ENCODE measurements at places on chromosomes 6 and 20.

DNA sequence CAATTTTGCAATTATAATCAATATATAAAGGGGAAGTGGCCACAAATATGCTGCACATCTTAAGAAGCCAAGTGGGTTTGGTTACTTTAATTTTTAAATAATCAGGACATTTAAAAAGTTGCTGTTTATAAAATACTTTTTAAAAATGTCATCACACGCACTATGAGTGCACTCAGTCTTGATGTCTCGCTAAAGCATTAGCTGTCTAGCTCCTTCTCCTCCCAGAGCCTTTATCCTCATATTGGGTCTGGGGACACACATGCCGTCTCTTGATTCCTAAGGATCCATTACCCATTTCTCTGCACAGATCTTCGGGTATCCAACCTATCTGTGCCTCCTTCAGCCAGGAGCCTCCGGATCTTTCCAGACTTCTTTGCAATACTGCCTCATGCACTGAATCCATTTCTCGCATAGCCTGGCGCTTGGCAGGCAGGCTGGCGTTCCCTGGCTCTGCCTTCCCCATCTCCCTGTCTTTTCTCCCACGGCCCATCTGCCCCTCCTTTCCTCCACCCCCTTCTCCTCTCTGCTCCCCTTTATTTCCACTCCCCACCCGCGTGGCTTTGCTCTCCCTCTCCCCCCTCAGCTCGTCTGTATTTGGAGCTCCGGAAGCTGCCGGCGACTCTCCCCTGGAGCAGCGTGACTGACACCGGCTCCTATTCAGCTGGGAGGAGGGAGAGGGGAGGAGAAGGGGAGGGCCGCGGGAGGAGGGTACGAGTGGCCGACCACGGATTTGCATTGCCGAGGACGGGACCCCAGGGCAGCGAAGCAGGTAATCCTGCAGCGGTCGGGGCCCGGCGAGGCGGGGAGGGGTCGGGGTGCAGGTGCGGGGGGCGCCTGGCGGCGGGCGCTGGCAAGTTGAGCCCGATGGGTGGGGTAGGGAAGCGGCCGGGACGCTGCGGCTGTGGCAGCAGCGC is at the start of gene CAP2:
Gene CAP2 (plus strand): TSS at position 618 of the 914 bp plus-strand sequence. CDS start 27,961 bp downstream, outside the sequence.
- DNase-seq, result peak; percentile 77

DNA sequence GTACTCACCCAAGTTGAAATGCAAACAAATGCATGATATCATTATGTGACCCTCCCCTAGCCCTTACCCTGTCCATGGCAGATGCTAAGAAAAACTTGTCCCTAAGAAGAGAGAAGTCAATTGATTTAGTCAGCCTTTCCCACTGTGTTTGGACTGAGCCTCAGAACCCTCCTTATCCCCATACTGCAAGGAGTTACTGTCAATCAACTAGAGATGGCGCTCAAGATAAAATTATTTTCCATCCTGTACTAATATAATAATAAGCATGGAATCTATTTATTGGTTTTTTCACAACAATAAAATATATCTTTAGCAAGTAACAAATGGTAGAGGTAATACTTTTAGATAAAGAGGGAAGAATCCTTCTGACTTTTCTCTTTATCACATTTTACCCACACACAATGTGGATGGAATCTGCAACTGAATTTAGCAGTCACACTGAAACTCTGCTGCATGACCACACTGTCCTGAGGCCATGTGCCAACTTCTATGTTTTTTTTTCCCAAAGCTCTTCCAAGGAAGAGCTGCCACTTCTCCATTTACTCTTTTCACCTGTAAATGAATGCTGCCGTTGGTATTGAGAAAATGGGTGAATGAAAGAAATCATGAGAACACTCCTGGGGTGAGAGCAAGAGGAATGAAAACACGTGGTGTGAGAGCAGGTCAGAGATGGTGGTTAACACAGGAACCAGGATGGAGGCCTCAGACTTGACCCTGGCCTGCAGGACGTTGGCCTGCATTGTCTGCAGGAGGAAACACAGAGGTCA is 10.5 kb downstream of the NT5E start:
- no peak for DNase-seq

DNA sequence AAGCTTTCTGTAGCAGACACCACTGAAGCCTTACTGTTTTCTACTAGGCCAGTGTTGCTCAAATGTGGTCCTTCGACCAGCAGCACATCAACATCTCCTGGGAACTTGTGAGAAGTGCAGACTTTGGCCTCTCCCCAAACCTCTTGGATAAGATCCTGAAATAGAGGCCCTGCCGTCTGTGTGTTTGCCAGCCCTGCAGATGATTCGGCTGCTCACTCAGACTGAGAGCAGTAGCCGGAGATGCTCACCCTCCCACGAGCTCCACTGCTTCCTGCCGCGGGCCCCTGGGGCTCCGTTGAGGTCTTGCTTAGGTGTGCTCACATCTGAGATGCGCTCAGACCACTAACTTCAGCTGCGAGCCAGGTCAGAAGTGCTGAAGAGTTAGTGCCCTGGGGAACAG is 129.5 kb upstream of the SSTR4 start:
- DNase-seq, result no peak

DNA sequence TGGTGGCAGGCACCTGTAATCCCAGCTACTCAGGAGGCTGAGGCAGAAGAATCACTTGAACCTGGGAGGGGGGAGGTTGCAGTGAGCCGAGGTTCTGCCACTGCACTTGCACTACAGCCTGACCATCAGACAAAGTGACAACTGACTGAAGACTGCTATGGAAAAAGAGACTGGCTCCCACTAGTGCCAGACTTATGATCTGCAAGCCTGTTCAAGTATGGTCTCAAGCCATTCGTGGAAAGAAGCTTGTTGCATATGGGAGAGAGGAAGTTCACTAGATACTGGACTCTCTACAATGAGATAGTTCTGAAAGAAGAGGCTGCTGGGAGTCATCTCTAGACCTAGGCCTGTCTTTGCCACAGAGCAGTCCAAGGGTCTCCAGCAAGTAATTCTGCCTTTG is 26.7 kb downstream of the MDN1 start:
- peak; percentile 17 for DNase-seq

GRCh38 chr6:21496706-21497105 is 96.8 kb upstream of the SOX4 start:
- no peak for DNase-seq

DNA sequence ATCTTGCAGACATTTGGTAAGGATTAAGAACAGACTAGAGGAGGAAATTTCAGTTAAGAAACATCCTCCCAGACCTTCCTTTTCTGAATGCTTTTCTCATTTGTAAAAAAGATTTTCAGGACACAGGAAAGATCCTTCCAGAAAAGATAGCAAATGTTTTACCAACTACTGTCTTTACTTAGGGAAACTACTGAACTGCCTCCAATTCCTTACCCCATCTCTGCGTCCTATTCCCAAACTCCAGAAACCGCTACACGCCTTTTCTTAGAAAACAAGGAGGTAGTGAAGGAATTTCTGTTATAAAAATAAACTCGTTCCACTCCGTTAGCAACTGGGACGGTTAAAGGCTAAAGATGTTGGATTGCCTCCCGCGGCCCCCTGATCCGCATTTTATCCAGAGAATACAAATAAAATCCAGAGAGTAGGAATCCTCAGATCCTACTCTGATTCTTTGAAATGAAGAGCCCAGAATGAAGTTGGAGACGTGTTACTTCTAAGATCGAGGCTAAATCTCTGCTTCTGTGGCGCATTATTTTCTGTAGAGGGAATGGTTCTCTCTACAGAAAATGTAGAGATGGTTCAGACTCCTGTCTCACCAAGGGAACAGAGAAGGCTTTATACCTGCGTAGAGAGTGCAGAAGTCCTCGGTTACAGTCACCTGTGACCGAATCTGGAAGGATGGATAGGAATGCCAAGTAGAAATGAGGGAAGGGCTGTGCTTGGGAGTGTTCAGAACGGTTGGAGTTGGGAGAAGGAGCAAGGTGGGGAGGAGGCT is 133.0 kb downstream of the GPX5 start:
- peak; percentile 26 for DNase-seq

DNA sequence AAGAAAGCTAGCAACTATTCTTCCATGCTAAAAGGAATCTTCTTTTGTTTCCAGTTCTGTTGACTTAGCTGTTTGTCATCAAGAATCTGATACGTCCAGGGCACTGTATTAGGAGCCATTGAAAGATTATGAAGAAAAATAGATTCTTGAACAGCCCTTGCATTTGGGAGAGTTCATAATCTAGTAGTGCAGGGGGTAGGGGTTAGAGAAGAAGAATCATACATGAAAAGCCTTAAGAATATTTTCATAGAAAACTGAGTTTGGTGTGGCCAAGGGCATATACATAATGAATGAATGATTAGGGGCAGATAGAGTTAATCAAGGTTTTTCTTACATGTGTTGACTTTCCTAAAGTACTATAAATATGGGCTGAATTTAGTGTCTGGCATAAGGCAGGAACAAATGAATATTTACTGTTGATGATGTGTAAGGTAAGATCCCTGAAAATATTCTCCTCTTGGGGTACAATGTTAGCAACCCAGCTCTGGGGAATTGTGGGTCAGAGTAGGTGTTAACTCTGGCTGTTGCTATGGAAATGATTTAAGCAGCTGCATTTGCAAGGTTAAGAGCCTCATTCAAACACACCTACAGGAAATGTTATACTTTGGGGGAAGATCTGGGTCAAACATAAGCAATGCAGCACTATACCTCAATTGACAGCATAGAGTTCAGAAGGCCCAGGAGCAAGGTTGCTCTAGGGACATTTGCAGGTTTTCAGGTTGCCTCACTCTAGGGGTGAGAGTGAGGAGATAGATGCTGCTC is 667.3 kb upstream of the CITED2 start:
- DNase-seq, result no peak

- DNase-seq, result no peak
Measured at GRCh38 chr6:25981568-25982263, 19.1 kb downstream of the TRIM38 start.

DNA sequence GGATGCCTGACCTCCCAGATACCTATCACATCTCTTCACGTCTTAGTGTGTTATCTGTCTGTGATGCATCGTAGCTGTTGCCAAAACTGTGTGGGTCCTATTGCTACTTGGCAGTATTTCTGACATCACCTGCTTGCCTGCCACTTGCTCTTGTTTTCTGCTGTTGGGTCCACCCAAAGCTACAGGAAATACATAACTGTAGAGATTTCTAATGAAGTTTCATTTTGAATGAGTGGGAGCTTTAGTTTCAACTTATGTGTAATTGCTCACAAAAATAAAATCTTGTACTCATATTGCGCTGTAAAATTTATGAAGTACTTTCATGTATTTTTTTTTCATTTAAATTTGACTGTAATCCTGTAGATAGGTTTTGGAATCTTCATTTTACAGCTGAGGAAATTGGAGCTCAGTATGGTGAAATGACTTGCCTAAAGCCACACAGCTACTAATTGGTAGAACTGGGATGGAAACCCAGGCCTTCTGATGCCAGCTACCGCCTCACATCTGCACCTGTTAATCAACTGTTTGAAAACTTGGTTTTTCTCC is 113.6 kb upstream of the MAN1A1 start:
- DNase-seq, result no peak

DNA sequence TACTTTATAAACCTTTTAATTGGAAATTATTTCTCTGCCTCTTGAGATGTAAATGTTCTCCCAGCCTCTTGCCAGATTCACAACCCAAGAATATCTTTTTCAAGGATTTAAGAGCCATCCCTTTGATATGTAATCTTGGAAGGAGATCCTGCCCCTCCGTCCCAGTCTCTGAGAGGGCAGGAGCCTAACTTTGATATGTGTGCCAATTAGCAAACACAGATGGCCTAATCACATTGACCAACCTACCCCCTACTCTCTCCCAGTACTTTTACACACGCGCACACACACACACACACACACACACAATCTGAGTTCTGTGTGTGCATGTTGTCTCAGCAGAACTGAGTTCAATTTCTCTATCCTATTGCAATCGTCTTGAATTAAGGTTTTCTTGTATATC is 623.8 kb downstream of the PHF3 start:
- no peak for DNase-seq

- no peak for DNase-seq
Measured at GRCh38 chr20:51955756-51956155, 153.4 kb upstream of the SALL4 start.

DNA sequence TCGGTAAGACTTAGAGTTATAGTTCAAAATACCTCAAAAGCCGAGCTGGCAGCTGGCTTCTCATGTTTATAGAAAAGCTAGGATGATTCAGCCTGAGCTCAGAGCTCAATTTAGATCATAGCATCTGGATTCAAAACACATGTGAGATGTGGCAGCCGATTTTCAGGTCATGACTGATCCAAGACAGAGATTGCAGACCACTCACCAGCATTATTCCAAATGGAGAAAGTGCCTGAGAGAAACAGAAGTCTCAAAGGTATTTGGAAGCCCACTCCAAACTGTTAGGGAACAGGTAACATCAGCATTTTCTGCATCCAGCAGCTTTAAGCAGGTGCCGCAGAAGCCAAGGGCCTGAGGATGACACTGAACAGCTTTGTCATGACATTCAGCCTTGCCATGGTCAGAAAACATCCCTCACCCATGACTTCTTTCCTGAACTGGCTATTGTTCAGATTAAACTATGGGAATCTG is 102.2 kb downstream of the BACH2 start:
- no peak for DNase-seq

DNA sequence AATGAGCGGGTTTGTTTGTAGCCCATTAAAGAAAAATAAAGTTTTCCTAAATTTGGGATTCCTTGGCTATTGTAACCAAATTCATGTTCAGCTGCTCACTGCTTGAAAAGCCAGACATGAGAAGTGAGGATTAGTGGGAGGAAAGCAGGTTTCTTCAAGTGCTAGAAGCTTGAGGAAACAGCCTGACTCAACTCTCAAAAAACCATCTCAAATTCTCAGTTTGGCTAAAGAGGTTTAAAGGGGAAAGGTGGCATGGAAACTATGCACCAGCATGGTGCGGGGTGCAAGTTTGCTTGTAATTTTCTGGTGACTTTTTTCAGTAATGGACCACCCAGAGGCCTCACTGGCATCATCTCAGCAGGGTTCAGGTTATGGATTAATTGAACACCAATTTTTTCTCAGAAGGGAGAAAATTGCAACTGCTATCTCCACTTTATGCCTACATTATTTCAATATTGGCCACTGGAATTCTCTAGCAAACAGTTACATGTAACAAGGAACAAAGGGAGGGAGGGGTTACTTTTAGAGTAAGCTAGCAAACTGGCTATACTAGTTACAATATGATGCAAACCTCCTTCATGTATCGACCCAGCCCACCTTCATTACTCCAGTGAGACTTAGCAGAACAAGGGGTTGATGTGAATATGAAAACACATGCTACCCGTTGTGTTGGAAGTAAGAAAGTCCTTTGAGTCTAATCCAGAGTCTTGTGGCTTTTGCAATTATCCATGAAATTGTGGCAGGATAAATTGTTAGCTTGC is 85.0 kb upstream of the IFNGR1 start:
- no peak for DNase-seq

Measured in urothelium cell line (cell line).